ENCODE measurements at places on chromosomes 7 and 10. TPM values are rescaled to one million over a fixed set of nuclear protein-coding genes. Genes with fewer than 3 reads are reported as not detected.

The CYP26A1 gene
- total RNA-seq, result not detected

The NPTX2 gene
- 0.51 TPM for total RNA-seq

The DCLRE1C gene
- total RNA-seq, result 2.9 TPM

The CCDC146 gene
- total RNA-seq, result 1.2 TPM

The NUTM2D gene
- 2.0 TPM for total RNA-seq

The TRIM50 gene
- not detected for total RNA-seq

All from pericardium fibroblast (primary cell).